ENCODE measurements at places on chromosomes 3 and 15.
A peak's percentile ranks its signal among the peaks of the same experiment; 100 is the strongest.

- no peak for DNase-seq
Measured at GRCh38 chr3:96347289-96347688, 467.1 kb upstream of the EPHA6 start.

DNA sequence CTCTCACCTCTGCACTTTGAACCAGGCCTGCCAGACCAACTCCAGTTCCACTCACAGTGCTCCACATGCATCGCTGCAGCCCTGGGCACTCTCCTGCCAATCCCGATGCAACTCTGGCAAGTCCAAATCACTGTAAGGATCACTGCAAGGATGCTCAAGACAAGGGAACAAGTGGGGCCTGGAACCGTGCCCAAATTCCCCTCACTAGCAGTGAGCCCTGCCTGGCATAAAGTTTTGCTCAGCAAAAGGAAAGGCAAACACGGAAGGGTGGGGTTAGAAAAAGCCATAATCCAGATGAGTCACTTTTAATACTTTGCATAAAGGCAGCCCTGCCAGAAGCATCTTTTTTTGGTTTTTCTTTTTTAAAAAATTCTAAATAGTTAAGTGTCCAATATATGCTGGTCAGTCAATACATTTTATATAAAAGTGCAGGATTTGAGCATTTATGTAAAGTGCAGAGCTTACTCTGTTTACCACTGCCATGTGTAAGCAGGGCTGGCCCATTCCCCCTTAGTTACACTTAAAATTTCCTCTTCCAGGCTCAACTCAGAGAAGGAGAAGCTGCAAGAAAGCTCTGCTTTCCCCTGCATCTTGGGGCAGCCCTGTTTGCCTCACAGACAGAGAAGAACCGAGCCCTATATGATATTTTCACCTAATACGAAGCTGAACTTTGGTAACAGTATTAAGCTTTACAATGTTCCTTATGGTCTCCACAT lies 102.2 kb downstream of the CD47 start:
- no peak for DNase-seq

DNA sequence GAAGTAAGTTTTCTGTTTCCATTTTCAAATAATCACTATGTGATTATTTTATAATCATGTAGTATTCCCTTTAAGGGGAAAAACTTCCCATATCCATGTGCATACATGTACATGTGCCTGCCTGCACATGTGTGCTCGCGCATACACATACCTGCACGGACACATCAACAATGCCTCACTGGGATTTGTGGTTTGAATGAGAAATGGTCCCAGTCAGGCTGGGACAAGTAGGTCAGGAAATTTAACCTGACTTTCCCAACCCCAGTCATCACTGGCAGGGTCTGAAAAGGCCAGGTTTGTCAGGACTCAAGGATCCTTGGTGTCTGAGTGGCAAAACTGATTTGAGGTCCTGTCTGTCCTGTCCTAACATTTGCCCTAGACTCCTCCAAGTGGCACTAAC lies 109.3 kb upstream of the MRPS22 start:
- no peak for DNase-seq

- DNase-seq: no peak
Measured at GRCh38 chr15:64597477-64597822, 137.1 kb downstream of the ZNF609 start.

- no peak for DNase-seq
Measured at GRCh38 chr15:66743703-66744536, 41.9 kb downstream of the SMAD6 start.

GRCh38 chr3:29567501-29567900 lies 286.6 kb downstream of the RBMS3 start:
- DNase-seq: no peak

DNA sequence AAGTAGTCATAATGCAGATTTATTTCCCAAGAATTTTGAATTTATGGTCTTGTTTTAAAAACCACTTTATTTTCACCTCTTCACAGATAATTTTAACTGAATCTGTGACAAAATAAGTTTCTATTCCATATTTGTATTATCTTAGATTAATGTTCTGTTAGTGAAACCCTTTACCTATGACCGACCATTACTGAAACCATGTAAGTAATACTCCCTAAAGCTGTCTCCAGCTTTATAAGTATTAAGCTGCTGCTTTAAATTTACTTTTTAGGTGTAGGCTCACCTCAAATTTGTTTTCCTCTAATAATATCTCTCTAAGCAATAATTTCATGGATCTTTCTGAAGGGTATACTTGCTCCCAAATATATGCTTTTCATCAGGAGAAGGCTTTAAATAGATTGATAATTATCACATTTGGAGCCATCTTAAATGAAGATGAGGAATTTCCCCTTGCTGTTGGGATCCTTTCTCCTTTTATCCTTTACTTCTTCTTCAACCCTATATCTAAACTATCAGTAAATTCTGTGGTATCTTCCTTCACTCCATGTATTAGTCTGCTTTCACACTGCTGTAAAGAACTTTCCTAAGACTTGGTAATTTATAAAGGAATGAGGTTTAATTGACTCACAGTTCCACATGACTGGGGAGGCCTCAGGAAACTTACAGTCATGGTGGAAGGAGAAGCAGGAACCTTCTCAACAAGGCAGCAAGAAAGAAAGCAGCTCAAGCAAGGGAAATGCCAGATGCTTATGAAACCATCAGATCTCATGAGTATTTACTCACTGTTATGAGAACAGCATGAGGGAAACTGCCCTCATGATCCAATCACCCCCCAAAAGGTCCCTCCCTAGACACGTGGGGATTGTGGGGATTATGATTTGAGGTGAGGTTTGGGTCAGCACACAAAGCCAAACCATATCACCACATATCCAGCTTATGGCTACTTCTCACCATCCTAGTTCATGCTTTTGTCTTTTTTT lies 92.3 kb upstream of the P2RY1 start:
- no peak for DNase-seq

- DNase-seq: no peak
Measured at GRCh38 chr3:113212150-113212843, 940 bp downstream of the BOC start.

- DNase-seq: no peak
Measured at GRCh38 chr15:32750979-32751378, 33.2 kb downstream of the GREM1 start.

- peak; percentile 65 for DNase-seq
Measured at GRCh38 chr15:48285329-48286214, 45.7 kb upstream of the DUT start.

GRCh38 chr3:13277860-13278531 lies 142.1 kb downstream of the NUP210 start:
- no peak for DNase-seq

DNA sequence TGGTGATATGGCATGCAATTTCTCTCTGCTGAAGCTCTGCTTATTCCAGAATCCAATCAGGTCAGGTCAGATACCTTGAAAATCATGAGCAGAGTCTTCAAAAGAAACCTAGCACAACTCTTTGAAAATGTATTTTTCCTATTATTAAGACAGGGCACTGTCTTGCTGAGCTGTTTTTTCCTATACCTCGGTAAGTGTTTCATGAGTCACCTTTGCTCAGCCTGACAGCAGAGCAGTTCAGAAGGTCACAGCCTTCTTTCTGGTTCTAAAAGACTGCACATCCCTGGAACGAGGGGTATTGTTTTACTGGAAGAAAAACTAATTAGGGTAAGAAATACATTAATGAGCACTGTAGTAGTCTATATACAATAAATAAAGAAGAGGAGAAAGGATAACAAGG lies 422.0 kb downstream of the SOX2 start:
- no peak for DNase-seq

DNA sequence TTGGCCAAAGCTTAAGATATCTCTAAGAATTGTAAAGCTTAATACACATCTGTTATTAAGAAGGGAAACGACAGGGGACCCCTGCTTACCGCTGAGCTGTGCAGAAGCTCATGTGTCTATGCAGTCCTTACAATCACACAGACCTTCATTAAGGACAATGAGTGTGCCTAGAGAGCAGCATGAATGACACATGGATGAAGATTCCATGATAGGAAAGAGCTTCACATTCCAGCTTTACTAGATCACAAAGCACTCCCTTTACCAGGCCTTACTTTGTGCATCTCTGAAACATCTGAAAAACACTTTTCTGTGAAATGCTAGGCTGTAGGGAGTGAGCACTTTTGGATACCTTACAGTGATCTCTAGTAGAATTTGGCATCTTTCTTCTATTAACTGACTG lies 32.0 kb downstream of the RNF168 start:
- DNase-seq: no peak

DNA sequence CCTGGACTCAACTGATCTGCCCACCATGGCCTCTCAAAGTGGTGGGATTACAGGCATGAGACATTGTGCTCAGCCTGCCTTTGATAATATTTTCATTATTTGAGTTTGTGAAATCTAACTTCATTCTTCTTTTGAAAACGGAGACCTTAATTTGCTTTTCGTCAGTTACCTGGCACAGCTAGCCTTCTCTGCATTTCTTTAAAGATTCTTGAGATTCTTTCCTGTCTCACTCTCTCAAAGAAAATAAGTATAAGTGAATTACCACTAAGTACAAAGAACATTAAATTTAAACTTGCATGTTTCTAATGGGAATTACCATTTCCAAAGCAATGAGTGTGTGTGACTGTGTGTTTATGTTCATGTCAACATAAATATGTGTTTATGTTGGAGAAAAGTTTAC lies 187.9 kb downstream of the NFKBIZ start:
- no peak for DNase-seq

DNA sequence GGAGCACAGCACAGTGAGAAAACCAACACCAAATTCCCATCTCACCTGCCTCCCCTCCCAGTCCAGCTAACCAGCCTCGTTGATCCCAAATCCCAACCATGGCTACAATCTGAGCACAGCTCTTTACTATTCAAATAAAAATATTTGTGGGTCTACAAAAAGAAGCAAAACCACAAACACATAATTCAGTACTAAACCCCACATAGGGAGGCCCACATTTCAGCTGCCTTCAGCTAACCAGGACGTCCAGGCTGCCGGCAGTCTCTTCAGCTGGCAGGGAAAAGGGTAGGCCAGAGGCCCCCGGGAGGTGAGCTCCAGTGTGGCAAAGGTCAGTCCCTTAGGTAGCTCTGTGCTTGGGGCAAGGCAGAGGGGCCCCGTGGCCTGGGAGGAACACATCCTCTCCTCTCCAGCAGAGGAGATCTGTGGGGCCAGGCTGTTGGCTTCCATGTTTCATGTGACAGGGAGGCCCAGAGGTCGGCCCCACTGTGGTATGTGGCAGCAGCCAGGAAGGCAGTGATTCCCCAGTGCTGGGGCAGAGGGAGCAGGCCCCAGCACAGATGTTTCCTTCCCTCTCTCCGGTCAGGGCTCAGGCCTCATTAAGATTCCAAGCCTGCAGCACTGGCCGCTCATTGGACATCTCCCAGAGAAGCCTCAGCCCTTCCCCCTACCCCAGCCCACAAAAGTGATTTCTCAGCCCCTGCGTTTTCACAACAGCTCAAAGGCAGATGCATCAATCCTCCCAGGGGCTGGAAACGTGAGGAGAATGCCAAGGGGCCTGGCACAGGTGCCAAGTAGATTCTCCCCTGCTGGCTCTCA lies 381.4 kb downstream of the NTRK3 start:
- peak; percentile 41 for DNase-seq

- no peak for DNase-seq
Measured at GRCh38 chr3:30984855-30985749, 90.6 kb upstream of the GADL1 start.

GRCh38 chr3:97838393-97838792 lies 16.6 kb downstream of the CRYBG3 start:
- no peak for DNase-seq

DNA sequence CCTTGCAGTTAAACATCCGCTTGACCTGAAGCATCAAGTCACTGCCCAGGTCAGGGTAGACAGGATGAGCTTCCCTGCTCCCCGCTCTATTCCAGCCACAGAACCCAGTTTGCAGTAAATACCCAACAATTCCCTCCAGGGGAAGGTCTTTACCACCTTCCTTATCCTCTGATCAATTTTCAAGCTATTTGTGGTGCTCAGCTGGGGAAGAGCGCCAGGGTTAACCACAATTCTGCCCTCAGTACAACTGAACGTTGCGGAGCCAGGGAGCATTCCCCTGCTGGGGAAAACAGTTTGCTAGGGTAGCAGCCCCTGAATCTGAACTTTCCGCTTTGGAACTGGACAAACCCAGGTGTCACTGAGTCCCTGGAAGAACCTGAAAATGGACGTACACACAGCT lies 28.5 kb downstream of the RBPMS2 start:
- DNase-seq: no peak

GRCh38 chr3:61631108-61631769 lies 69.9 kb downstream of the PTPRG start:
- no peak for DNase-seq

DNA sequence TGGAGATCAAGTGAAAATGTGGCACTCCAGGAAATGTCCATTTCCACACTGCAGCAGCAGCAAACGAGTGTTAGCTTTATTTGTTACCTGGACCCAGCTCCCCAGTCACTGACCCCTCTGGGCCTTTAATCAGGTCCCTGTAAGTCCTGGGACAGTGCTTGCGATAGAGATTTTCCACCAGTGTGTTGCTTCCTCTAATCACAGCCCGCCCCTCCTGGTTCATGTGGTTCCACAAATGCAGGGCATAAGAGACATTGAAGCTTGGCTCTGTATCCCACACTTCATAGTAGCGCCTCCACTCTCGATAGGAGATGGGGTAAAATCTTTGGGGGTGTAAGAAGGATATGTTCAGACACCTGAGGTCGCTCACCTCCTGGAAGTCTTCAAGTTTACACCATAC lies 8.0 kb downstream of the A4GNT start:
- no peak for DNase-seq

GRCh38 chr15:74585191-74585590 lies 30.4 kb upstream of the CLK3 start:
- DNase-seq: no peak

DNA sequence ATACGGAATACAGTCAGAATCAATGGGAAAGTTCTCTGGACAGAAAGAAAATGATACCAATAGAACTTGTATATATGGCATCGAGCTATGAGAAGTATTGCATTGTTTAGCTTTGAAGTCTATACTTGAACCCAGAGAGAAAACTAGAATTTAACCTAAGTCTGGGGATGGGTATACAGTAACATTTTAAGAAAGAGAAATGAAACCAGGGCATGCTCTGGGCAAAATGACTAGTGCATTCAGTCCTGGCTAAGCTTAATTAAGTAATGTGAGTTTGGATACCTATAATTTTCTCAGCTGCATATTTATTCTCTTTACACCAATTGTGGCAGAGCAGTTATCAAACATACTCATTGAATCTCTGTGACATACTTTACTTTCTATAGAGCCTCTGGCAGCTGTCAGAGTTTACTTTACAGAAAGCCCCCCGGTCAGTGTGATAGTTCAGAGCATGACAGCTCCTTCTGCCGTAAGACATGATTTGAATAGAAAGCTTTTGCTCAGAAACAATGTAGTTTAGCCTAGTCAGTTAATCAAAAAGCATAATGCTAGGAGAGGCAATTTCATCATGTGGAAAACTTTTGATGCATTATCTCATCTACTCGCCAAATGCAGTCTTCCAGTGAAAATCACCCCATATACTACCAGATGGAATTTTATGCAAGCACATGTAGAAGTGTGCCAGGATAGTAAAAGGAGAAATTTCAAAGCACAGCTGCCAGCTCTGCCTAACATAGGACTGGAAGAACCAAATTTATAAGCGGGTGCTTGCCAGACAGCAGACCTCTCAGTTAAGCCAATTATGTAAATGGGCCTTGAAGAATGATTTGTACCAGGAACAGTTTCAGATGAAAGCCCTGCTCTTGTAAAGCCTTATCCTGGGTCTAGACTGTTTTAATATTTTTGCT lies 40.7 kb downstream of the OXSM start:
- no peak for DNase-seq

- no peak for DNase-seq
Measured at GRCh38 chr15:61441891-61442290, 212.8 kb upstream of the RORA start.

GRCh38 chr3:183317886-183318865 lies 65.1 kb downstream of the B3GNT5 start:
- no peak for DNase-seq
